ENCODE measurements at places on chromosomes 12 and 14.

GRCh38 chr12:77742631-77743030 is 88.1 kb upstream of the NAV3 start:
- DNase-seq: no peak

DNA sequence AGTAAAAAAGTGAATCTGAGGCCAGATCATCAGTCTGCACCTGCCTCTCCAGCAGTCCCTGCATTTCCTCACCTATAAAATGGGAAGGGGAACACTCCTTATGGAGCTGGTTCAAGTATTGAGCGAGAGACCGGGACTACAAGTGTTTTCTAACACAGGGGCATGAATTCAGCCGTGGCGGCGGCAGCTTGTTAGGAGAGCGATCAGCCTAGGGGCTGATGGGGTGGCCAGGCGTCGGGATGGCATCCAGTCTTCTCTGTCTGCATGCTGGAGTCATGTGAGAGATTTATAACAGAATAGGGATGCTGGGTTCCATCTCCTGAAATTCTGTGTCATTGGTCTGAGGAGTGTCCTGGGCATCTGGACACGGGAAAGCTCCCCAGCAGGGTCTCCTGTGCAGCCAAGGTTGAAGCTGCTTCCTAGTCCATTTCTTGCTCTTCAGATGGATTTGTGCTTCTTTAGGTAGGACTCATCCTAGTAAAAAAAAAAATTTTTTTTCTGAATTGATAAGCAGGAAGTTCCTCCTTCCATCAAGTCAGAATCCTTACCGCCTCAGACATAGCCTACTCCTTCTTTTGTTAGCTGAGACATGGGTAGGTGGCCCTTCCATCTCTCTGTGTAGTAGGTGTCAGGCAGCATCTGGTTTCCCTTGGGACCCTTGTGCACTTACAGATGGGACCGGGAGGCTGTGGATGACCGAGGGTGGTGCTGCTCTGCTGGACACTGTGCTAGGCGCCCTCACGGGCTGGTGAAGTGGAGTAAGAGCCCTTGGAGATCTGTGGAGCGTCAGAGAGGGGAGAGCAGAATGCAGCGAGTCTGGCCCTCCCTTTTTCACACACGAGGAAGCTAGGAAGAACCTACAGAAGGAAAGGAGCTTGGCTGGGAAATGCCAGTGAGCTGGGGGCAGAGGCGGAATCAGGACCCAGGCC is 146.7 kb downstream of the TSPAN9 start:
- DNase-seq: no peak

GRCh38 chr12:53960187-53961024 is 5.7 kb downstream of the HOXC12 start:
- no peak for DNase-seq

- no peak for DNase-seq
These were observed 117.2 kb downstream of the TTC7B start for GRCh38 chr14:90699016-90699415.

DNA sequence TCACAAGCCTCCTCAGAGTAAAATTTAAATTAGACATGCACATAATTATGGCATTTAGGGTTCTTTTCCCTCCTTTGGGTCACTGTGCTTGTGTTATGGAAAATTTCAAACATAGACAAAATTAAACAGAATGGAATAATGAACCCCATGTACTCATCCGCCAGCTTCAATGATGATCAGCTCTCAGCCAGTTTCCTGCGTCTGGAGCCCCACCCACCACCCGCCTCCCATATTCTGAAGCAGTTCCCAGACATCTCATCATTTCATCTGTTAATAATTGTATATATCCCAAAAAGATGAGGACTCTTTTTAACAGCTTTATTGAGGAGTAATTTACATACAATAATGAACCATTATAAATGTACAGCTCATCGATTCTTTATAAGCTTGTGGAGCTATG is 128.2 kb downstream of the EML1 start:
- no peak for DNase-seq

DNA sequence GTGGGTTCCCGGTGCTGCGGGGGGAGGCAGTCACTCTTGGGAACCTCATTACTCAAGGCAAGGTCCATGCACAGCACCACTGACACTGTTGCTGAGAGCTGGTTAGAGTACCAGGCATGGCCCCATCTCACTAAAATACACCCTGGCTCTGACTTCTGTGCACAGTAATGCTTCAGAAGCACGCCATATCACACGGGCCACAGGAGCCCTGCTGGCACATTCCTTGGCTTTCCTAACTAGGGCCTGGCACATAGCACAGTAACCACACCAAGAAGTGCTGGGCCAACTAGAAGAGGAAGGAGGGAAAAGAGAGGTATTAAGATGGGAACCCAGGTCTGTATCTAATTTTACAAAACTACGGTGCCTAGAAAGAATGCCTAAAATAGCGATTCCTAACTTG is 13.5 kb upstream of the RAB35 start:
- no peak for DNase-seq

DNA sequence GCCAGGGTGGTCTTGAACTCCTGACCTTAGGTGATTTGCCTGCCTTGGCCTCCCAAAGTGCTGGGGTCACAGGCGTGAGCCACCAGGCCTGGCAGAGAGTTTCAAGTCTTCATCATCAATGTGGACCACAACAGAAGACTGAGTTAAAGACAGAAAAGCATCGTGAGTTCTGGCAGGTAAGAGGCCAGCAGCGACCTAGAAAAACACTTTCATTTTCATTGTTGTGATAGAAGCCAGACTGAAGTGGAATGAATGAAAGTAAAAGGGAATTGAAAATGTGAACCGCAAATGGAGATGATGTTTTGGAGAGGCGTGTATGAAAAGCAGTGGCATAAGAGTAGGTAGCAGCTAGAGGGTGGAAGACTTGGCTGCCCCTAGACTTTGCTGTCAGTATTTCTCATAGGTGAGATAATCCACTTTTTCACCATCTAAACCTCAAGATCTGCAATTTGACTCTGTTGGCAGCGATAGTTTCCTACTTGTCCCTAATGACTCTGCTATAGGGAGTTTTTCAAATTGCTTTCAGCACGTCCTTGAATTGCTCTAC is 47.1 kb upstream of the PLEKHA5 start:
- DNase-seq: no peak

- no peak for DNase-seq
These were observed 36.0 kb downstream of the SCARB1 start for GRCh38 chr12:124827588-124828184.

DNA sequence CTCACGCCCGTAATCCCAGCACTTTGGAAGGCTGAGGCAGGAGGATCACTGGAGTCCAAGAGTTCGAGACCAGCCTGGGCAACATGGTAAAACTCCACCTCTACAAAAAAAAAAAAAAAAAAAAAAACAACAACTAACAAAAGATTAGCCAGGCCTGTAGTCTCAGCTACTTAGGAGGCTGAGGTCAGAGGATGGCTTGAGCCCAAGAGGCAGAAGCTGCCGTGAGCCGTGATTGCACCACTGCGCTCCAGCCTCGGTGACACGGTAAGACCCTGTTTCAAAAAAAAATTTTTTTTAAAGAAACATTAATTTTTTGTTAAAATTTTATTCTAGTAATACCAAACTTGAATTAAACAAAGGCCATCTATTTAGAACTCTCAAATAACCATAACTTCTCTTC is 77.8 kb downstream of the PPP2R5E start:
- no peak for DNase-seq

DNA sequence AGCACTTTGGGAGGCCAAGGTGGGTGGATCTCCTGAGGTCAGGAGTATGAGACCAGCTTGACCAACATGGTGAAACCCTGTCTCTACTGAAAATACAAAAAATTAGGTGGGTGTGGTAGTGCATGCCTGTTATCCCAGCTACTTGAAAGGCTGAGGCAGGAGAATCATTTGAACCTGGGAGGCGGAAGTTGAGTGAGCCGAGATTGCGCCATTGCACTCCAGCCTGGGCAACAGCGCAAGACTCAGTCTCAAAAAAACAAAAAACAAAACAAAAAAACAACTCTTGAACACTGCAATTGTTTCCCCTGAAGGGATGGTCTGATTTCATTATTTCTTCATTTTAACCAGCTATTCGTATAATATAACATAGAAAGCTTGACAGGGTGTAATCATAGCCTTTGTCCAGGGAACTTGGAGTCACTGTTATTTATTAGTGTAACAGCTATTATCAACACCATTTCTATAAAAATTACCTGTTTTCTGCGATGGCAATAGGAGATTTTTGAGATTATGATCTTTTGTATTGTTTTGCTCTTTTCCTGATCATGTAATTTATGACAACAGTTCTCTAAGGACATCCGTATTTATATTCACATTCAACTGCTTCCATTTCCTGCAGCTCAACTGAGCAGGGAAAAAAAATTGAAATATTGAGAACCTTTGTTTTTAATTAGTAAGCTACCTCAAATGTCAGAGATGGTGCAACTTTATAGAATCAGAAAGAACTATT is 94.7 kb downstream of the DIP2B start:
- DNase-seq: no peak

- DNase-seq: no peak
These were observed 415.1 kb downstream of the BCAT1 start for GRCh38 chr12:24533716-24534352.

GRCh38 chr14:61320806-61321384 is 484 bp upstream of the PRKCH start:
- DNase-seq: no peak

DNA sequence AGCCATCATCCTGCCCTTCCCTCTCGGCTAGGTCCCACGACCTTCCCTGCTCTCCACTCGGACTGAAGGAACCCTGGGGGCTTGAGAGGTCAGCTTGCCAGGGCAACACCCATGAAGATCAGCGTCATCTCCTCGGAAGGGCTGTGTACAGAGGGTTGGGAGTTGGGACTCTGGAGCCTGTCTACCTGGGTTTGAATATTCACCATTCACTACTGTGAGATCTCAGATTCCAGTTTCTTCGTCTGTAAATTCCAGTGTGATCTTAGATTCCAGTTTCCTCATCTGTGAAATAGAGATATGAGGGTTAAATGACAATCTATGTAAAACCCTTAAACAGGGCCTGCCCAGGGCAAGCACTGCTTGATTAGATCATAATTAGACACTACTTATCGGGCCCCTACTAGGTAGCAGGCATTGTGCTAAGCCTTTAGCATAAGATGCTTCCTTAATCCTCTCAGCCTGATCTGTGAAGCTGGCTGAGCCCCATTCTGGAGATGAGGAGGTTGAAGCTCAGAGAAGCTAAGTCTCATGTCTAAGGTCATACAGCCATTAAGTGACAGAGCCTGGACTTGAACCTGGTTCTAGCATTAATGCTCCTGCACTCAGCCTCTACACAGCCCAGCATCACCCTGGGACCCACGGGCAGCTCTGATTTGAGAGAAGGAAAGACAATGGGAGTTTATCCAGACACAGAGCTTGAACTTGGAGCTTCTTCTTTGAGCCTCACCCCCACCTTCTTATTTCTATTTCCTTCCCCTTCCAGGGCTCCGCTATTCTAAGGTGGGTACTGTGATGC is 612 bp upstream of the ZDHHC22 start:
- no peak for DNase-seq
